ENCODE measurements at places on chromosomes 4 and X.
A peak's percentile ranks its signal among the peaks of the same experiment; 100 is the strongest.

DNA sequence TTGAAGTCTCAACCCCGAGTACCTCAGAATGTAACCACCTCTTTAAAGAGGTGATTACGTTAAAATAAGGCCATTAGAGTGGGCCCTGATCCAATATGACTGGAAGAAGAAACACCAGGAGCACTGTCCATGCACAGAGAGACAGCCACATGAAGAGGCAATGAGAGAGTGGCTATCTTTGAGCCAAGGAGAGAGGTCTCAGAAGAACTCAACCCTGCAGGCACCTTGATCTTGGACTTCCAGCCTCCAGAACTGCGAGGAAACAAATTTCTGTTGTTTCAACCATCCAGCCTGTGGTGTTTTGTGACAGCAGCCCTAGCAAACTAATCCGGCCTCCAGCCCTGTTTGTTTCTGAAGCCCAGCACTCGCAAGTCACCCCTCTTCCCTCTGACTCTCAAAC is 46.3 kb upstream of the ADGRG2 start:
- no peak for DNase-seq

- DNase-seq: no peak
Observed at GRCh38 chr4:109969087-109969486, 56.4 kb downstream of the EGF start.

DNA sequence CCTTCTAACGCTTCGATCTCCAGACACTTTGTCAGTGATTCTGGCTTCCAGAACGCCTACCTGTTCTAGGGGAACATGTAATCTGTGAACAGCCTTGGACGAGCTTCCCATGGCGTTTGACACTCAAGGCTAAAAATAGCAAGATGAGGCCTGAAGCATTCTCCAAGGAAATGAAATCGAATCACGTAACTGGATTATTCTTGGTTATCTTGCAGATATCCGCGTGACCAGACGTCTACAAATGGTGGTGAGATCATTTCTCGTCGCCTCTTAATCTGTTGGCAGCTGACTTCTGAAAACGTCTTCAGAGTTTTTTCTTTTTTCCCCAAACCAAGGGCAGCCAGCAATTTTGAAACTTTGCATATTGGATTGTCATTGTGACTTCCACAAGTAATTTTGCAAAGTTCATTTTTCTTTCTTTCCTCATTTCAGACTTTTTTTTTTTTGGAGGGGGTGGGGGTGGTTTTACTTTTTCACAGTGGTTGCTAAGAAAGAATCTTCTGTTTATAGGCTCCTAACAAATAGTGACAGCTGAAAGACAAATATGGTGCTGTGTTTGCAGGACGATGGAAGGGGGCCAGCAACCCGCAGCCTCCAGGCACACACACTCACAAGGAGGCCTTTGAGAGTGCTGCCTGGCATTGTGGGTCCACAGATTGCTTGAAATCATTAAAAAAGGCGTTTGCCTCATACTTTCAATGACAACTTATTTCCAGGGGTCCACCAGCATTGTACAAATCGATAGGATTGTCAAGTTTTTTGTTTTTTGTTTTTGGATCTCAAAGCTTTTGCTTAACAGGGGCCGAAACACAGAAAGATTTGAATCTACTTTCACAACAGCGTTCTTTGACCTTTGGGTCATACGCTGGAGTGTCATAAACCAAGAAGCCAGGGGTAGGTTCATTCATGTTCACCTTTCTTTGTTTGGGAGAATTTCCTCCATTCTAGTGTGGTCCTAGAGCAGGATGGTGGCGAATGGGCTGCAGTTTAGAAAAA is 32.4 kb upstream of the PDLIM3 start:
- DNase-seq: peak; percentile 49

GRCh38 chr4:30721185-30722091 is 1.3 kb downstream of the PCDH7 start:
- DNase-seq: peak; percentile 22

DNA sequence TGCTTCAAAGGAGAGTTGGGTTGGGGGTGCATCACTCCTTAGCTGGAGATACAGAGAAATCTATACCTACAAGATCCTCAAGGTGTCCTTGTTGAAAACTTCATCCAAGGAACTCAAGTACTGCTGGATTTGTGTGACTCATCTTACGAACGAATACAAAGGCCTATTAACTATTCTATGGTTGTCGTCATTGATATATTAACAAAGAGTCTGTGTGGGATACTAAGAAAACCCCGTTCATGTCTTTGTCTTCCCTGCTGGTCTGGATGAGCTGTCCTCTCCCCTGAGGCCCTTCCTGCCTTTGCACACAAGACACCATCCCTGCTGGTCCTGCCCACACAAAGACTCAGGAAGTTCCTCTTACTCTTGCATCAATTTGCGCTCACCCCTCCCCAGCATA is 54.9 kb upstream of the IRF2 start:
- DNase-seq: no peak

GRCh38 chr4:154822775-154823174 is 41.7 kb downstream of the RBM46 start:
- DNase-seq: peak; percentile 7

- peak; percentile 25 for DNase-seq
Observed at GRCh38 chrX:15930585-15930984, 76.0 kb upstream of the AP1S2 start.

GRCh38 chrX:150696866-150697265 is 3.7 kb downstream of the MTMR1 start:
- no peak for DNase-seq

DNA sequence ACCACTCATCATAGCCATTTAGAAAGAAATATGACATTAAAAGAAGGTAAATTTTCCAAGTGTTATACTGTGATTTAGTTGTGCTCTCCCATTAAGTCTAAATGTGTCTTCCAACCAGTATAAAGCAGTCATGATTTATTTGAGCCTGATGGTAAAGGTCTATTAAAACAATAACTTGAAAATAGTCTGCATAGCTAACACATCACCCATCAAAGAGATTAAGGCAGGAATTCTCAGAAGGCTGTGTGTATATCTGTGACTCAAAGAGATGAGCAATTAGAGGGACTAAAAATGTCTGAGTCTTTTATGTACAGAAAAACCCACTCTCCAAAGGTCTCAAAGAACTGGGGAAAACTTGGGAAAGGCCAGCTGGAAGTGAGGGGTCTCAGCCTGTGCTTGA is 70.3 kb upstream of the IQCM start:
- peak; percentile 34 for DNase-seq

GRCh38 chrX:55056820-55057674 is 17.8 kb upstream of the PAGE2B start:
- DNase-seq: no peak

DNA sequence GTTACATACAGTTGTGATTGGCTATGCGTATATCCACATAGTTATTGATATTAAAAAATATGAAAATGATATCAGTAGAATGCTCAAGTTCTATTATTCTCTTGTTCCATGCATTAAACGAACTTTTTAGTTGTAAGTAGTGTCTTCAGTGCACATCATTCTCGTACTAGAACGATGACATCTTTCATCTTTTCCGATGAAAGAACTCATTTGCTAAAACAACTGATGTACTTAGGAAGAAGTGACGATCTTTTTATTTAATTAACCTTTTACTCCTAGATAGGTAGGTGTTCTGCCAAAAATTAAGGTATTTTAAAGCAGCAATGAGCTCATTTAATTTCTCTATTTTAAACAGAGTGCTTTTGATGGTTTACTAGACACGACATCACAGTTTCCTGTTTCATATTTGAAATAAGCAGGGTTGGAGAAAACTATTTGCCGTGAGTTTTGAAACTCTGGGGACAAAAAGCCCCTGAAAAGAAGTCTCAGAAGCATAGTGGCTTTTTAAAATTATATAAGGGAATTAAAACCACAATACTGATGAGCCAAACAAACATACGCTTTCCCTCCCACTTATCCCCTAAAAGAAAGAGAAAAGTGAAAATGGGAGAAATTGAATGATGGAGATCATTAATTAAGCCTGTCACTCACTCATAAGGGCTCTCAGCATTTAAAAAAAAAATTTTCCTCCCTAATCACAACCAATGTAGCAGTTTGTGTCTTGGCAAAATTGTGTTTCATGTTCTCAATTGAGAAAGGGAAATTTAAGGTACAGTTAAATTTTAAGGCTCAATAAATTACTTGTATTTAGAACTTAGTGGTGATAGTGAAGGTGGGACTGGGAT is 25.6 kb downstream of the SPRY1 start:
- DNase-seq: no peak

DNA sequence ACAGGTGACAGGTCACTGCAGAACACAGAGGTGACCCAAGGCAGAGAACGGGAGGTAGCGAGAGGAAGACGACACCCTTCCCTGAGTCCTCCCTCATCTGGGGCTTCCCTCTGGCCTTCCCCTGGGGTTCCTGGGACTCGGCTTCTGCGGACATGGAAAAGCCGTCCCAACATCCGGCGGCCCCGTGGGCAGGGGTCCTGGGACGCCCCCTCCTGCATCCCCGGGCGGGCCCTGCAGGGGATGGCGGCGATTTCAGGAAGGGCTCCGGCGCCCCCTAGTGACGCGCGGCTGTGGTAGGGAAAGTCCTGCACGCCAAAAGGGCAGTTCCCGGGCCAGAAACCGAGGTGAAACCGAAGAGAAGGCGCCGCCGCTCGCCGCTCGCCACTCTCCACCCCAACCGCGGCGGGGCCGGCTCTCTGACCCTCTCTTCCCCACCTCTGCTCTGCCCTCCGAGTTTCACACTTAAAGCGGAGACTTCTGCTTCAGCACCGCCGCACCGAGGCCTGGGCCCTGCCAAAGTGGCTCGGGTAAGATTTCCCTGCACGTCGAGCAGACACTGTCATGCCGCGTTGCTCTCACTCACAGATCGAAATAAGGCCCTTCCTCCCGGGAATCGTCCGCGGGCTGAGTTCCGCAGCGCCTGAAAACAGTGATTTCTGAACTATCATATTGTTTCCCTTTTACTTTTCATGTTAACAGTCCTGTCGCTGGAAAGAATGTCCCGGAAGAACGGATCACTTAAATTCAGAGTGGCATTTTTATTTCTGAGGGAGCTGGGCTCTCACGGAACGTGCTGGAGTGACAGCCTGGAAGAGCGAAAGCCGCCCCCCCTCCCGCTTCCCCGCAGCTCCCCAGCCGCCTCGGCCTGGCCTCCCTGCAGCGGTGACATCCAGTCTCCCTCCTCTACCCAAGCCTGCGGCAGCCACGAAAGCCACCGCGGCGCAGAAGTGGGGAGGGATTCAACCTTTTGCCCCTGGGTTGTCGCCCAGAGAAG is 110.6 kb downstream of the DCTD start:
- DNase-seq: peak; percentile 86

- DNase-seq: no peak
Observed at GRCh38 chr4:47535567-47536147, 50.6 kb downstream of the ATP10D start.
